ENCODE measurements at places on chromosomes 1 and 21. TPM values are rescaled to one million over a fixed set of nuclear protein-coding genes. Genes with fewer than 3 reads are reported as not detected.

Gene DUSP12
- total RNA-seq = 22.6 TPM

Gene BTBD8
- 2.9 TPM for total RNA-seq

Gene PODN
- 1.4 TPM for total RNA-seq

Gene KMO
- total RNA-seq = 0.94 TPM

Gene GPR52
- total RNA-seq = 0.52 TPM

Gene C1orf185
- not detected for total RNA-seq

Gene GPA33
- total RNA-seq = 2.3 TPM

Gene FABP3
- 5.2 TPM for total RNA-seq

Gene FCRL2
- 0.33 TPM for total RNA-seq

Gene DNAJB4
- total RNA-seq = 17.8 TPM

Gene CD164L2
- total RNA-seq = 0.05 TPM

DNA sequence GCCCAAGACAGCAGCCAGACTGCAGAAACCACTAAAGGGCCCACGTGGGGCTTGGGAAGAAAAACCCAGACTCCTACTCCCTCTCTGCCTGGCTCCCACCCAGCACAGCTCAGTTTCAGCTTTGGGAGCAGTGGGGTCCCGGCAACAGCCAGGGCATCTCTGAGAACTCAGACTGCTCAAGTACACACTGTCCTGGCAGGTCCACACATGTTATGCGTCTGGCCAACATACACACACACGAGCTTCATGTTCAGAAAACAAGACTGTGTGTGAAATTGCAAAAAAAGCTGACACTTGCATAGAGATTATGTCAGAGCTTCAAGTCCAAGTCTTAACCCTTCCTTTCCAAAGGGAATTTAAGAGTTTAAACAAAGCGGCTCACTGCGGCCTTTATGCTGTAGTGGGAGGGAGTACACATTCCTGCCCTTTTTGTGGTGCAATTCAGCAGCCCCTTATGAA lies 136.6 kb upstream of the CD34 start:
- peaks cover 2% of the 10 kb centered on the region for H3K36me3 ChIP-seq
- DNase-seq = no peak
- peak overlapping the region; percentile 71 for H3K27ac ChIP-seq
- H3K27me3 ChIP-seq = no peaks in the 10 kb centered on the region
- H3K4me1 ChIP-seq = peaks cover 36% of the 10 kb centered on the region
- no peak overlapping the region for H3K4me3 ChIP-seq

GRCh38 chr1:160978510-160978927 lies 23.9 kb upstream of the ITLN2 start:
- peaks cover 4% of the 10 kb centered on the region for H3K4me1 ChIP-seq
- no peak for DNase-seq
- no peak overlapping the region for H3K4me3 ChIP-seq
- H3K27ac ChIP-seq = no peak overlapping the region
- H3K36me3 ChIP-seq = no peaks in the 10 kb centered on the region

- no peaks in the 10 kb centered on the region for H3K4me1 ChIP-seq
- H3K27ac ChIP-seq = no peak overlapping the region
- peaks cover 96% of the 10 kb centered on the region for H3K36me3 ChIP-seq
- H3K4me3 ChIP-seq = no peak overlapping the region
- H3K27me3 ChIP-seq = no peaks in the 10 kb centered on the region
- DNase-seq = no peak
Measured at GRCh38 chr1:77961392-77961791, 17.5 kb downstream of the FUBP1 start.

GRCh38 chr1:6688001-6688400 lies 13.6 kb downstream of the DNAJC11 start:
- H3K27ac ChIP-seq = no peak overlapping the region
- no peaks in the 10 kb centered on the region for H3K27me3 ChIP-seq
- no peak overlapping the region for H3K4me3 ChIP-seq
- no peaks in the 10 kb centered on the region for H3K4me1 ChIP-seq

GRCh38 chr1:61378494-61379180 lies 296.3 kb downstream of the NFIA start:
- H3K4me3 ChIP-seq = no peak overlapping the region
- H3K4me1 ChIP-seq = no peaks in the 10 kb centered on the region
- no peaks in the 10 kb centered on the region for H3K27me3 ChIP-seq
- H3K36me3 ChIP-seq = no peaks in the 10 kb centered on the region
- H3K27ac ChIP-seq = no peak overlapping the region

DNA sequence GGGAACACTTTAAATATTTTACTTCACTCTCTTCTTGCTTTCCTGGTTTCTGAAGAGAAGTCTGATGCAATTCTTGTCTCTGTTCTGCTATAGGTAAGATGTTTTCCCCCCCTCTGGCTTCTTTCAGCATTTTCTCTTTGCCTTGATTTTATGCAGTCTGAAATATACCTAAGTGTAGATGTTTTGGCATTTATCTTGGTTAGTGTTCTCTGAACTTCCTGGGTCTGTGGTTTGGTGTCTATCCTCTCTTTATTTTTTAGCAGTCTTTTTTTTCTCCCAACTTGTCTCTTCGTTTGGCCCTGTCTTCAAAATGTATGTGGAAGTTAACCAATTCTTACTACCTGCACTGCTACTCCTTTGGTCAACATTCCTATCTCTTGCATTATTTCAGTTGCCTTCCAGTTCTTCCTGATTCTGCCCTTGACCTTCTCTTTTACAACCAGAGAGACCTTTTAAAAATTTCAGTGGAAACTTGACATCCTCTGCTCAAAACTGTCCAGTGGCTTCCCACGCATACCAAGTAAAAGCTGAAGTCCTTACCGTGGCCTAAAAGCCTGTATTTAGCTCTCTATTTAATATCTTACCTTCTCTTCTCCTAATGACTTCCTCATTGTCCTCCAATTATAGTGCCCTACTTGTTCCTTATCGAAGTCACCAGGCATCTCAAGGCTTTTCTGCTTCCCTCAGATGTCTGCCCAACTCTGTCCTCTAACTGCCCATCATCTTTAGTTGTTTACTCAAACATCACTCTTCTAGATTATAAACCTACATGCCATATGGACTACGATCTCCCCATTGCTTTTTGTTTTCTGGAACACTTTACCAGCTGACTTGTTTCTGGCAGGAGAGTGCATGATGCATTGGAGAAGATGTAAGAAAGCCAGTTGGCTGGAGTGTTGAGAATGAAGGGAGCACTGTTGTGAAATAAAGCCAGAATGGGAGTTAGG lies 40.9 kb downstream of the RAP1A start:
- DNase-seq = peak; percentile 25
- no peaks in the 10 kb centered on the region for H3K27me3 ChIP-seq
- H3K4me3 ChIP-seq = no peak overlapping the region
- H3K27ac ChIP-seq = peak overlapping the region; percentile 12
- peaks cover 5% of the 10 kb centered on the region for H3K4me1 ChIP-seq
- H3K36me3 ChIP-seq = no peaks in the 10 kb centered on the region

GRCh38 chr1:63152572-63152971 lies 169.8 kb upstream of the FOXD3 start:
- H3K27ac ChIP-seq = no peak overlapping the region
- no peak for DNase-seq
- no peaks in the 10 kb centered on the region for H3K4me1 ChIP-seq
- H3K4me3 ChIP-seq = no peak overlapping the region

GRCh38 chr1:93629101-93630059 lies 52.3 kb downstream of the BCAR3 start:
- no peak overlapping the region for H3K4me3 ChIP-seq
- no peaks in the 10 kb centered on the region for H3K4me1 ChIP-seq
- DNase-seq = peak; percentile 18
- H3K36me3 ChIP-seq = no peaks in the 10 kb centered on the region

GRCh38 chr1:229781453-229781852 lies 155.4 kb downstream of the URB2 start:
- H3K4me1 ChIP-seq = no peaks in the 10 kb centered on the region
- no peaks in the 10 kb centered on the region for H3K36me3 ChIP-seq
- no peak overlapping the region for H3K27ac ChIP-seq
- no peak overlapping the region for H3K4me3 ChIP-seq

DNA sequence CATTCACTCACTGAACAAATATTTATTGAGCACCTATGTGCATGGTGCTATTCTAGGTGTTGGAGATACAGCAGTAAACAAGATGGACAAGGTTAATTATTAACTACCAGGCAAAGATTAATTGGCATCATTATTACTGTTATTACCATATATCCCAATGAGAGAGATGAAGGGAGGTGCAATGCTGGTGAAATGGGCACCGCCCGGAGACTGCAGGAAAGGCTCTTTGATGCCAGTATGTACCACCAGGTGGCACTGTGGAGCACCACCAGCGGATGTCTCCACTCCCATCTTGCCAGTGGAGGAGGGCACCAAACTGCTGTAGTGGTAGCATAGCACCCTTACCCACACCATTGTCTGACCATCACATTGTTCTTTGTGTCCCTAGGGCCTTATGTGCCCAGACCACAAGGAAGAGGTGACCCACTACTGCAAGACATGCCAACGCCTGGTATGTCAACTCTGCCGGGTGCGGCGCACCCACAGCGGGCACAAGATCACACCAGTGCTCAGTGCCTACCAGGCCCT lies 3.0 kb downstream of the TRIM46 start:
- no peak for DNase-seq
- H3K27me3 ChIP-seq = no peaks in the 10 kb centered on the region
- peaks cover 26% of the 10 kb centered on the region for H3K36me3 ChIP-seq
- peaks cover 22% of the 10 kb centered on the region for H3K4me1 ChIP-seq
- H3K27ac ChIP-seq = no peak overlapping the region

Data from thymus (tissue), 14 donors.